NCI-H460 (cell line): ENCODE measurements at places on chromosomes 4 and X. TPM values are rescaled to one million over a fixed set of nuclear protein-coding genes. Genes with fewer than 3 reads are reported as not detected.

GRCh38 chr4:149553959-149554520 is 261.6 kb downstream of the IQCM start:
- no peak for DNase-seq

DNA sequence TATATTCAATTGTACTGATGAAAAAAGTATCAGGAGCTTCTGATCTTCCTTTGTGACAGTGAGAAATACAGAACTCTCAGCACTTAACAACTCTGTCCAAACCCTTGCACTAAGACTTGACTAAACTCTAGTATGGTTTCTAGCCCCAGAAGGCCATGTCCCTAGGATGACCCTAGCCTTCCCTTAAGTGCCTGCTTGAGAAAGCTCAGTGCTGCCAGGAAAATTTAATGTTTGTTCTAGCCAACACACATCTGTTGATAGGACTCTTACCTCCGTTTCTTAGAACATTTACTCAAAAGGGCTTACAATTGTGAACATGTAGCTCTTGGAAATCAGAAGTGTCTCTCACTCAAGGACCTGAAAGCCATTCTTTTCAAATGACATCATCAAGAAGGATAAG is 1055.2 kb upstream of the FTHL17 start:
- no peak for DNase-seq

GRCh38 chr4:3070709-3071500 is 3.4 kb downstream of the HTT-AS start:
- no peak for DNase-seq

GRCh38 chrX:57313583-57314215 is 27.2 kb downstream of the FAAH2 start:
- no peak for DNase-seq

DNA sequence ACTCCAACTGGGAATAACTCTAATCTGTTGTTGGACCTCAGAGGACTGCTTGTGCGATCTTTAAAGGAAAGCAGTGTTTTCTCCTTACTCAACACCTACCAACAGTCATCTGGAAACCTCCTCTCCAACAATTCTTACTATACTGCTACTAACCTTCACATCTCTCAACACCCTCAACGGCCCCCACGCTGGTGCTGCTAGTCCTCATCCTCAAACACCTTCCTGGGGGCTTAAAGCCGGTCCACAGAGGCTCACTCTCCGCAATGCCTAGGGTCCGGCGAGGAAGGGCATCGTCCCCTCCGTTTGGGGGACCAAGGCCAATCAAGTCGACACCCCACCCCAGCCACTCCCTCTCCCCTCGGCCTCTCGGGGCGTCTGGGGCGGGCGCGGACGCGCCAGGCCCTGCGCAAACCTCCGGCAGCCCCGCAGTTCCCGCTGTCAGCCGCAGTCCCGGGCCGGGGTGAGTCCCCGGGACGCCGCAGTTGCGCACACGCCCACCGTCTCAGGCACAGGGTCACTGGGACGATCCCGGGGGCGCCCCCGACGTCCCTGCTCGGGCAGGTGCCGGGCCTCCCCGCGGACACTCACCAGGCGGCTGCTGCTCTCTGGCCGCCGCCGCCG is 418 bp downstream of the TAB3 start:
- DNase-seq = no peak

- DNase-seq = no peak
Observed at GRCh38 chrX:7316280-7316679, 168.3 kb upstream of the PUDP start.

GAGE12E gene
- not detected in 2 replicates for total RNA-seq

ENPEP gene
- total RNA-seq = 1.3 and 1.6 TPM in 2 replicates

GRCh38 chrX:31832263-31832662 is 760.4 kb upstream of the FTHL17 start:
- DNase-seq = no peak

ZAR1 gene
- not detected in 2 replicates for total RNA-seq
